Fibroblast of skin of left biceps (primary cell): ENCODE measurements at places on chromosomes 3 and 15.

GRCh38 chr3:94064243-94064860 lies 1.5 kb downstream of the NSUN3 start:
- no peak for DNase-seq

GRCh38 chr3:143832433-143832832 lies 15.8 kb downstream of the SLC9A9 start:
- no peak for DNase-seq

DNA sequence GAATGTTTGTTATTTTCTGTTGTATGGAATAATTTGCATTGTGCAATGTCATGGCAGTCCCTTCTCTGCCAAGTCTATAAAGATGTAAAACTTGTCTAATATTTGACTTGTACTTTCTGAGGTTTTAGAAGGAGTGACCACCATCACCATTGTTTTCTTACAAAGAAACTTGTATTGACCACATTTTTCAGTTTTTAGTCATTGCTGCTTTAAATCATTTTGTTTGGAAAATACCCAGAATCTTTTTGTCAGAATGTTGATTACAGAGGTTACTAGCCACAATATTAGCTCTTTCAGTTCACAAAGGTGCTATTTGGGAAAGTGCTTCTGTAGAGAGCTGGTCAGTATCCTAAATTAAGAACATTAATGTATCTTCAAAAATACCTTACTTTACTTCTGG lies 532.4 kb upstream of the GBE1 start:
- DNase-seq, result no peak

- peak; percentile 40 for DNase-seq
These were observed 10.9 kb upstream of the LXN start for GRCh38 chr3:158683230-158683962.

- no peak for DNase-seq
These were observed 49.0 kb downstream of the B3GNT5 start for GRCh38 chr3:183301937-183302580.

DNA sequence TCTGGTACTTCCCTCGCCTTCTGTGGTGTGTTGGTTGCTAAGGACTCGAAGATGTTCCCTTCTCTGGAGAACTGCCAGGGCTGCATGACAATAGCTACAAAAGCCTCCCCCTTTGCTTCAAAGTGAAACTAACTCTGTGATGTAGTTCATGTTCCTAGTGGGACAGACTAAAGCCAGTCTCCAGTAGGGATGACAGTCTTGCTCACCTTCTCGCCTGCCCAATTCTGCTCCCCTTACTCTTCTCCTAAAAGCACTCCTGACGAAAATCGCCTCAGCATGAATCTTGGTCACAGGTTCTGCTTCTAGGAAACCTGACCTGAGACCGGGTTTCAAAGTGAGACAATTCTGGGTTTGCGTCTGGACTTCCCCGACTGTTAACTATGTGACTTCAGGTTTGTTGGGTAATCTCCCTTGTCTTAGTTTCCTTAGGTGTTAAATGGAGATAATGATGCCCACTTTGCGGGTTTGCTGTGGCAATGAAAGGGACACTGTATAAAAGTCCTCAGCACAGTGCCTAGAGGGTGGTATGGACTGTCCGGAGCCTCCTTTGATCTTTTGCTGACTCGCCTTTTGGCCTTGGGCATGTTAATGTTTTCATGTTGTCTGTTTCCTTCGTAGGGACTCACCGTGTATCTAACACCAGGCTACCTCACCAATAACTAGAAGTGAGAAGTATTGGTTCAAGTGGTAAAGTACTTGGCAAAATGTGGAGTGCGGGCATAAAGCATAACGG lies 24.9 kb upstream of the THRB start:
- DNase-seq, result no peak

GRCh38 chr3:25465266-25465860 lies 37.3 kb downstream of the RARB start:
- no peak for DNase-seq

- no peak for DNase-seq
These were observed 108.5 kb downstream of the GLDN start for GRCh38 chr15:51450001-51450400.
